ENCODE measurements at places on chromosomes 7 and 10.

- no peak for DNase-seq
Measured at GRCh38 chr7:90411510-90411909, 8.2 kb downstream of the CLDN12 start.

DNA sequence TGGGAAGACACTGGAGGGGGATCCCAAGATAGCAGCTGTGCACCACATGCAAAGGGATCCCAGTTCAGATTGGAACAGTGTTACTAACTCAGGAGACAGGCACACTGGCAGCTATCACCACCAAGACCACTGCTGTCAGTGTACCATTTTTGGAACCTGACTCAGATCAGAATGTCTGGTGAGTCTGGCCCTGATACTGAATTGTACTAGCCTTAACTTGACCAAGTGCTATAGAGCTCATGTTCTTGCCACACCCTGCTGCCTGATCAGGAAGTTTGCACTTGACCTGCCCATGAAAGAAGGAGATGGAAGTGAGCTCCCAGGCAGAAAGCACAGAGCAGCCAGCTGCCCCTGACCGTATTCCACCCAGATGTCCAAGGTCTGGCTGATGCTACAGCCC is 4.8 kb upstream of the PRRT4 start:
- no peak for DNase-seq

DNA sequence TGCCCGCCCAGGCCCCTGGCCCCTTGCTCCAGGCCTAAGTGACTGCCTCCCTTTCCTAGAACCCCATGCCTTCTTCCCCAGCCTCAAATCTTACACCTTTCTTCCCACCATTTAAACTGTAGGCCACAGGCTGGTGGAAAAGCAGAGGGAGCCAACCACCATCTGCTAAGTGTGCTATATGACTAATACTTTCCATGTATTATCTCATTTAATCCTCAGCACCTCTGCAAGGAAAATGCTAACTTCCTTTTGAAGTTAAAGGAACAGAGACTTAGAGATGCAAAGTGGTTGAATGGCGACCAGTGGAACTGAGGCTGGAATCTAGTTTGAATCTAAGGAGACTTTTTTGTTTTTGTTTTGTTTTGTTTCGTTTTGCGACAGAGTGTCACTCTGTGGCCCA is 17.8 kb upstream of the MTPAP start:
- no peak for DNase-seq

GRCh38 chr7:120272261-120272660 is 714 bp upstream of the KCND2 start:
- DNase-seq: no peak

- no peak for DNase-seq
Measured at GRCh38 chr10:3658766-3659165, 126.2 kb downstream of the KLF6 start.

DNA sequence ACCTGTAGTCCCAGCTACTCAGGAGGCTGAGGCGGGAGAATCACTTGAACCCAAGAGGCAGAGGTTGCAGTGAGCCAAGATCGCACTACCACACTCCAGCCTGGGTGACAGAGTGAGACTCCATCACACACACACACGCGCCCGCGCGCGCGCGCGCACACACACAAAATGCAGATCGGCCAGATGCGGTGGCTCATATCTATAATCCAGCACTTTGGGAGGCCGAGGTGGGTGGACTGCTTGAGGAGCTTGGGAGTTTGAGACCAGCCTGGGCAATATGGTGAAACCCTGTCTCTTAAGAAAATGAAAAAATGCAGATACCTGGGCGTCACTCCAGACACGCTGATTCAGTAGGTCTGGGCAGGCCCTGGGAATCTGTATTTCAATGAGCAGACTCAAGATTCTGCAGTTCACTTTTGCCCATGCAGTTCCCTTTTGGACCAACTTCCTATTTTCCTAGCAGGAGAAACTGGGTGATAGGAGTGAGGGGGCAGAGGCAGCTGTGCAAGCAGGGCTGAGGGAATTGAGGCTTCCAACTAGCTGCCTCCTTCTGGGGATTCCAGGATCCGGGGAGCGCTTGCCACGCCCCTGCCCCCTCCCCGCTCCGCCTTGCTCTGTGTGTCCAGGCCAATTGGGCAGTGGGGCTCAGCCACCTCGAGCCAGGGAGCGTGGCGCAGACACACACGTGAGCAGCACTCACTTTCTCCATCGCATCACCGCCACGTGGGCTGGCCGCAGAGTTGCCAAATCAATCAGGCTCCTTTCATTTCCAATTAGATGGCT is 173.6 kb downstream of the SH3PXD2A start:
- DNase-seq: no peak

- DNase-seq: no peak
Measured at GRCh38 chr10:387909-388660, 252.8 kb downstream of the ZMYND11 start.

DNA sequence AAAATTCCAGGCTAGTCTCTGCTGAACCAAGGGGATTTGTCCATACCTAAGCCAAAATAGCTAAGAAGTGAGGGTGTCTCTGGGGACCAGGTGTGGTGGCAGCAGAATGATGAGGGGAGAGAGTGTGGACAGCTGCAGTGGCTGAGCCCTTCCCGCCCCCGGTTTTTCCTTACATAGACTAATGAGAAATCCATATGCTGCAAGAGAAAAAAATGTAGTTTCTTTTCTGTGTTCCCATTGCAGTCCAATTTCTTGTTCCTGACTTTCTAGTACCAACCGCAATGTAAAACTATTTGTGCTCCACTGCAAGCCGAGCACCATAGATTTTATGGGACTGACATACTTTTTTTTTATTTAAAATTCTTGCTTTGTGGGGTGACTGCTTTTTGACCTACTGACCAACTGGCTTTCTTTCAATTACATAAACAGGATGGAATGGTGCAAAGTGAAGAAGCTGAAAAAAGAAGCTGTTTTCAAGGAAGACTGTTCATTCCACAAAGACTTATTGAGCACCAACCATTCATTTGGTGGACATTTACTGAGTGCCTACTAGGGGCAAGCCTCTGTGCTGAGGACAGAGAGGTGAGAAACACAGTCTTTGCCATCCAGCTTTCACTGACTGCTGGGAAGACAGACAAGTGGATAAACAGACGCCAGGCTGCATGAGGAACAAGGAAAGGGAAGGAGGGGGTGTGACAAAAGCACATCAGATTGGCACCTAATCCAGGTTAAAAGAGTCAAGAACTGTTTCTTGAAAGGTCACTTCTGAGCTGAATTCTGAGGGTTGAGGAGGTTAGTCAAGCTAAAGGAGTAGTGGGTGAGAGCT is 9.8 kb downstream of the CEP41 start:
- no peak for DNase-seq

GRCh38 chr10:109851616-109852474 is 71.5 kb downstream of the XPNPEP1 start:
- no peak for DNase-seq

GRCh38 chr10:91597197-91597881 is 35.5 kb downstream of the PPP1R3C start:
- DNase-seq: no peak

GRCh38 chr7:30791114-30791513 is 19.9 kb downstream of the MINDY4 start:
- no peak for DNase-seq

DNA sequence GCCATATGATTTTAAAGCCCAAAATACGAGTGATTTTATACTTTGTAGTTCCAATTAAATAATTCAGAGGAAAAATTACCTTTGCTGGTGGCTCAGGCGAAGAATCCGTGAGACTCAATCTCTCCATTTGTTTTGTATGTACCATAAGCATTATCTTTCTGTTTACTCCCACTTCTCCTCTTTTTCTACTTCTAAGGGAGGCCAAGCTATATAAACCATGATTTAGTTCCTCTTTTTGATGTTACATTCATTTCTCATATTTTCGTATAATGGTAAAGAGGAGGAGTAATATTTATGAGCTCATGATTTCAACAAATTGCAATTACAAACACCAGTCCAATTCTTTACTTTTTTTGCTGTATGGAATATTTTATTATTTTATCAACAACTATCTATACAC is 50.6 kb upstream of the TES start:
- DNase-seq: no peak

- DNase-seq: no peak
Measured at GRCh38 chr10:97607095-97607636, 17.6 kb downstream of the C10orf62 start.

GRCh38 chr10:123512901-123513775 is 153.0 kb upstream of the GPR26 start:
- DNase-seq: no peak

- no peak for DNase-seq
Measured at GRCh38 chr10:48482207-48482606, 122.7 kb downstream of the ARHGAP22 start.

GRCh38 chr7:19405541-19405940 is 260.3 kb upstream of the FERD3L start:
- no peak for DNase-seq

GRCh38 chr7:26556061-26556881 is 264.6 kb downstream of the SNX10 start:
- DNase-seq: no peak

DNA sequence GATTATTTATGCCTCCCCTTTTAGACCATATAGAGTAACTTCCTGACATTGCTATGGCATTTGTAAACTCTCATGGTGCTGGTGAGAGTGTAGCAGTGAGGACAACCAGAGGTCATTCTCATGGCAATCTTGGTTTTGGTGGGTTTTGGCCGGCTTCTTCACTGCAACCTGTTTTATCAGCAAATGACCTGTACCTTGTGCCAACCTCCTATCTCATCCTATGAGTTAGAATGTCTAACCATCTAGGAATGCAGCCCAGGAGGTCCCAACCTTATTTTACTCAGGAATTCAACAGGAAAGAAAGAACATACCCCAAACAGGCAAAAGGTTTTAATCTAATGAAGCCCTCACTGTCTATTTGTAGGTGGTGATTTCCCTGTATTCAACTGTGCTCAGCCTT is 205.4 kb upstream of the YAE1 start:
- DNase-seq: no peak

GRCh38 chr10:71727105-71727737 is 7.6 kb upstream of the C10orf105 start:
- peak; percentile 57 for DNase-seq

GRCh38 chr7:116576350-116577319 is 51.8 kb downstream of the CAV1 start:
- no peak for DNase-seq

- no peak for DNase-seq
Measured at GRCh38 chr7:112214268-112214667, 7.8 kb downstream of the ZNF277 start.

DNA sequence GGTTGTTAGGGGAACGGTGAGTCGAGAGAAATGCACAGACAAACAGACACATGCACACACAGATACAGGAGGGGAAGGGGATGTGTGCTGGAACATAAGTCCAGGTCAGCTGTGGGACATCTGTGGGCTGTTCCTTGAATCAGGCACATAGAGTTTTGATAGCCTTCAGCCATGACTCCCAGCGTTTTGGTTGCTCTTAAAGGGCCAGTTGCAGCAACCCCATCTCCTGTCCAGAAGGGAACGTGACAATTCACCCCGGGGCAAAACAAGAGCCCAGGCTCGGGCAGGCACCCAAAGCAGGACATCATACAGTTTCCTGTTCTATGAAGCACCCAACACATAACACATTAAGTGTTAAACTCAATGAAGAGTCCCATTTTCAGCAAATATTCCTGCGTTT is 9.6 kb downstream of the INSYN2A start:
- DNase-seq: no peak

- DNase-seq: no peak
Measured at GRCh38 chr10:87038786-87039185, 18.7 kb downstream of the FAM25A start.

- DNase-seq: no peak
Measured at GRCh38 chr10:76302961-76303630, 871.7 kb downstream of the LRMDA start.

- no peak for DNase-seq
Measured at GRCh38 chr7:43072530-43072929, 39.9 kb upstream of the HECW1 start.

- no peak for DNase-seq
Measured at GRCh38 chr7:157113607-157114006, 25.1 kb upstream of the UBE3C start.

Data from stimulated activated CD8-positive, alpha-beta memory T cell treated with anti-CD3 and anti-CD28 coated beads, Interleukin-7, amount 100 ng/mL, for 4 hours (primary cell).